ENCODE measurements at places on chromosomes 11 and 22.

- no peak for DNase-seq
These were observed 159.3 kb upstream of the B3GAT1 start for GRCh38 chr11:134571301-134571700.

DNA sequence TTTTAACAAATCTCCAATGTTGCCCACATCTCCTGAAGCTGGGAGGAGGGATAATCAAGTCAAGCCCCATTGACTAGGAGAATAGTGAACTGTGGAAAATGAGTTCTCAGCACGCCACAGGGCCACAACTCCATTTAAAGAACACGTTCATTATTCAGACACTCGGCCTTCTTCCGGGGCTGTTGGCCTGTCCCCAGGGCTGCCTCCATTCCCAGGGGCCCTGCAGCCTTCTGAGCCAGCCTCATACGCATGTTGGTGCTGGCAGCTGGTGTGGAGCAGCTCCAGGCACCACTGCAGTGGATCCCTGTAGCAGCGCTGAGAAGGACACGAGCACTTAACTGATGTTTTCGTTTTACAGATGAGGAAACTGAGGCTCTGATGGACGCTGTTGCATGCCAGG, 87.5 kb upstream of the RCN1 start:
- no peak for DNase-seq

DNA sequence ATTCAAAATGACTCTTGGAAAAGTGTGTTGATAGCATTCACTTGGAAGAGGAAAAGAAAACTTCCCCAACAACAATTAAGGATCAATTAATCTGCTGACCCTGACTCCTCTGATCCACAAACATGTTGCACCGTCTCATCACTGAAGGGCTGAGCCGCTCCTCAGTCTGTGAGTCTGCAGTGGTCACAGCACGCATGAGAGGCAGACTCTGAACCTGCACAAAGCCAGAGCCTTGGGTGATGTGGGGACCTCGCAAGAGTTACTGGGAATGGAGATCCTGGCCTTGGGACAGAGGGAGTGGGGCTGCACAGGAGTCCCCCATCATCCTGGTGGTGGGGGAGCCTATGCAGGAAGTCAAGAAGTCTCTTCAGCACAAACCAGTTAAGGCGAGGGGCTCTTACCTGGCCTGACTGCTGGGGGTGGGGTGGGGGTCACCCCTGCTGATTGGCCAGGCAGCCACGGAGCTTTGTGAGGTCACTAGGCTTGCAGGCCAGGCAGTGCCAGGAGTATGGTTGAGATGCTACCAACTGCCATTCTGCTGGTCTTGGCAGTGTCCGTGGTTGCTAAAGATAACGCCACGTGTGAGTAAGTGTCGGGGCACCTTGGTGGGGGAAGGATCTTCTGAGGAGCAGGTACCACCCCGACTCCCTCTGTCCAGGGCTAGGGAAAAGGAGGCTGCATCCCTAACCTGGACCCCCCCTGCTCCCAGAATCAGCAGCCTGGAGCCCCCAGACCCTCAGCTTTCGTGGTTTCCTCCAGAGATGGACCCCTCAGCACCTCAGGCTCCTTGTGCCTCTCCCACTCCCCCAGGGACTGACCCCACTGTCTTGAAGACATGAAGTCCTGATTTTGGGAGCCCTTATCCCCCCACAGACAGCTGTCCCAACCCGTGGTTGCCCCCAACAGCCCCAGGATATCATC, at the start of gene ACR:
Gene ACR, plus strand, starts transcription at position 477 of the 921 bp plus-strand sequence. Its CDS starts 32 bp downstream, at position 509.
- no peak for DNase-seq

GRCh38 chr11:15985127-15985859, 371.1 kb downstream of the SOX6 start:
- DNase-seq, result no peak

GRCh38 chr11:133821776-133822175, 23.5 kb downstream of the SPATA19 start:
- DNase-seq, result peak; percentile 60

DNA sequence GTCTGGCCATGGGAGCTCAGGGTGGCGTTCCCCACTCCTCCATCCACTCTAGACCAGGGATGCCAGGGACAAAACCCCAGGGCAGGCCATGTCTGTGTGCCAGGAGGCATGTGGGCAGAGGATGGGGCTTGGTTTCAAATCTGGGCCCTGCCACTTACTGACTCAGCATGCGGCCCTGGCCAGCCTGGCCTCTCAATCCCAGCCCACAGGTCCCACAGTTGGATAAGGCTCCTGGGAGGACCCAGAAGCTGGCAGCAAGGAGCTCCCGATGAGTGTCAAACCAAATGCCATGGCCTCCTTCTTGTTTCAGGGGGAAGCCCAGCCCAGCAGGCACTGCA, 1290.4 kb downstream of the BRD1 start:
- peak; percentile 49 for DNase-seq

GRCh38 chr11:111846636-111847035, 24.7 kb downstream of the ALG9 start:
- DNase-seq, result no peak

DNA sequence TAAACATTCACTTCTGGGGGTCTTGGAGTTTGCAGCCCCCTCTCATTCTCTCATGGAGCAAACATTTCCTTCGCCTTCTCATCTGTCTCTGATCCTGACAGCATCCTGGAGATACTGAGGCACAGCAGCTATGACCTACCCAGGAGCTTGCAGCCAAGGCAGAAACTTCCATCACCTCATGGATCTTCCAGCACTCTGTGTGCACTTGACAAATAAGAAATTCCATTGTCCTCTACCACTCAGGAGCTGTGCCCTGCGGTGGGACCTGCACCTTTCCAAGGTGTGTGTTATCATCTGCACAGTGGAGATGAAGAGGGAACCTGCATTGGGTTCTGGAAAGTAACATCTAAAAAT, 49.1 kb downstream of the GGTLC2 start:
- DNase-seq, result no peak

- DNase-seq, result no peak
These were observed 13.7 kb upstream of the CSNK2A3 start for GRCh38 chr11:11366793-11367192.

GRCh38 chr22:42768385-42769035, 47.8 kb upstream of the A4GALT start:
- DNase-seq, result no peak

- no peak for DNase-seq
These were observed 1.5 kb downstream of the SLC43A1 start for GRCh38 chr11:57513911-57514537.

- no peak for DNase-seq
These were observed 97.2 kb upstream of the CEP126 start for GRCh38 chr11:101817581-101817980.

DNA sequence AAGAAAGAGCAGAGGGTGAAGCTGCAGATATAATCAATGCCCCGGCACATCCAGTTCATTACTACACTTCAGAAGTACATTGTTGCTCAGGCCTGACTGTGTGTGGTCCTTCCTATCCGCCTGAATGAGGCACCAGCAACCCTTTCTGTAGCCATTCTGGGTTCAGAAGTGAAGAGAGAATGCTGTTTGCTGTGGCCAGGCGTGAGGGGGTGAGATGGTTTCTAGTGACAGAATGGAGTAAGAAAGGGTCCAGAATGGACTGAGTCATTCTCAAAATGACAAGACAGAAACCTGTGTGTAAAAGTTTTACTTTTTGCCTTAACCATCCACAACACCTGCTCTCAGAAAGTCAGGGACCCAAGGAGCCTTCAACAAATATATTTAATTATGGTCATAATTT, 334.8 kb downstream of the GUCY1A2 start:
- no peak for DNase-seq

DNA sequence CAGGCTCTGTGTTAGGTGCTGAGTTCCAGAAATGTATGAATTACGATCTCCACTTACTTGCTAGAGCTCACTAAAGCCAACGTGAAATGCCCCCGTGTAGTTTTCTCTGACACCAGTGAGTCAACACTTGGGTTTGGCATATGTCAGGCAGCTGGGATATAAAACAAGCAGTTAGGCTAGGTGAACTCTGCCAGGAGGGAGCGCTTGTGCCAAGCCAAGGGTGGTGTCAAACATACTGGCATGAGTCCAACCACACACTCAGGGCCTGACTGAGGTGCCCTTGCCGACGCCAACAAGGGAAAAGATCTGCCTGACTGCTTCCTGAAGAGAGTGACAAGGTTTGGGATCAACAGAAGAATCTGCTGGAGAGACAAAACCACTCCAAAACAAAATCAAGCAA, 167.8 kb upstream of the NARS2 start:
- peak; percentile 6 for DNase-seq

DNA sequence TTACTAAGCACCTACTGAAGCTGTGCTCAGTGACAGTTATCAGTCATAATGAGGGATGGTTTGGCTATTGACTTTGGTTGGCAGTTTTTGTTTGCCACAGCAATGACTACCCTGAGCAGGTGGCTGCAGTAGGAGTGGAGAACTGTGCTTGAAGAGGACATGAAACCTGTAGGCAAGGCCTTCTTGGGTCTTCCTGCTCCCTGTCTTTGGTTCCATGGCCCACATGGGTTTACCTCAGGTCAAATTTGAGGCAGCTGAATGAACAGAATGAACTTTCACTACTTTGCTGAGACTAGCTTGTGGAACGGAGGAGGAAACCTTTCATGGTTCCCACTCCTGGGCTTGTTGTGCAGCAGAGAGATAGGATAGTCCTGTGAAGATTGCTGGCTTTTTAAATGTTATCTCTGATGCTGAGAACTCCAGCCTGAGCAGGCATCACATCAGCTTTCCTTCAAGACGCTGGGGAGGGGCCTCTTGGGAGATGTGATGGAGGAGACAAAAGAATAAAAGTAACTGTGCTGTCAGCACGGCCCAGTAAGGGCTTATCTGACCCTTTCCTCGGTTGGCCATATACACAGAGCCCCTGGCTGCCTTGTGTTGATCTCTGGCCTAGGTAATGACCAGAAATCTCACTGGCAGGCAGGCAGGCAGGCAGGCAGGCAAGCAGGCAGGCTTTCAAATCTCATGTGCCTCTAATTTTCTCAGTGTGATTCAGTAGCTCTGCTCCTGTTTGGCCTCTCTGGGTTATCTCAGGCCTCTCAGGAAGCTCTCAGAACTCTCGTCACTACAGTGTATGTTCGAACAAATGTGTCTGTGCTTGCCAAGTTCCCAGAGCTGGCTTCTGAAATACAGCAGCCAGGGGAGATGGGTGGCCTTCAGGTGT, 12.0 kb downstream of the STIM1 start:
- DNase-seq, result no peak

DNA sequence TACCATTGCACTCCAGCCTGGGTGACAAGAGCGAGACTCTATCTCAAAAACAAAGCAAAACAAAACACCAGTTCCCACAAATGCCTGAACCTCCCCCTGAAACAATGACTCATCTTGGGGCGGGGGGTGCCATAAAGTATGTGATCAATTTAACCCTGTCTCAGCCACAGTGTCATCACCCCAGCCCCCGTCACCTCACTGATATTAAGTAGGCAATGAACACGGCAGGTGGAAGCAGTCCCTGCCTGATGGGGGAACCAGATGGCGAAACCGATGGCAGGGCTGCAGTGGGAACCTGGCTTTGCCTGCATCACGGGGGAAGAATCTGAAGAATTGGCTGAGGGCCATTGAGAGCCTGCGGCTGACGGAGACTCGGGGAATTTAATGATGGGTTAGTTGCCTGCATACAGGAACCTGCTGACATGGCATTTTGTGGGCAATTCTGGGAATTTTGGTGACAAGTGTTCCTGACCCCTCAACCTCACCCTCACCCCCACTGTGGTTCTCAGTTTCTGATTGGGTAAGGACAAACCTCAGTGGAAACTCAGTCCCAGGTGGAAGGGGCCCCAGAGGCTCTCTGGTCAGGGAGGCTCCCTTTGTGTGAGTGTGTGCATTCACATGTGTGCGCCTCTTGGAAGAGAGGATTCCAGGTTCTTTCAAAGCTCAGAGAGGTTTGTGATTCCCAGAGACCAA, 39.1 kb upstream of the SHISAL1 start:
- DNase-seq, result no peak

GRCh38 chr11:61082931-61083531, 19.3 kb upstream of the CD5 start:
- DNase-seq, result no peak

GRCh38 chr11:58227956-58228615, 632 bp downstream of the OR10Q1 start:
- DNase-seq, result no peak

DNA sequence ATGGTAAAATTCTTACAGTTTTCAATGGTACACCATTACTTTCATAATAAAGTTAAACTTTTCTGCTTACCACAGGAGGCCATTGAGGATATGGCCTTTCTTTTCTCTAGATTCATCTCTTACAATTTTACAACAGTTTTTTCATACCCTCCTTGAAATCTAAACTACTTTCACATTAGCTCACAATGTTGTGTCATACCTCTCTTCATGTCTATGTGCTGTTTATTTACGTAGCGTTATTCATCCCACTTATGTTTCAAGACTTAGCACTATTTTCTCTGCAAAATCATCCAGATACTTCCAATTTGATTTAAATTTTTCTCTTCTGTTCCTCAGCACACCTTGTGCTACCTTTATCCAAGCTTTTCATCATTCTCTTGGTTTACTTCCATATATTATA, 123.3 kb downstream of the METTL15 start:
- no peak for DNase-seq

- DNase-seq, result no peak
These were observed 29.4 kb downstream of the GRIK4 start for GRCh38 chr11:120540744-120541465.

DNA sequence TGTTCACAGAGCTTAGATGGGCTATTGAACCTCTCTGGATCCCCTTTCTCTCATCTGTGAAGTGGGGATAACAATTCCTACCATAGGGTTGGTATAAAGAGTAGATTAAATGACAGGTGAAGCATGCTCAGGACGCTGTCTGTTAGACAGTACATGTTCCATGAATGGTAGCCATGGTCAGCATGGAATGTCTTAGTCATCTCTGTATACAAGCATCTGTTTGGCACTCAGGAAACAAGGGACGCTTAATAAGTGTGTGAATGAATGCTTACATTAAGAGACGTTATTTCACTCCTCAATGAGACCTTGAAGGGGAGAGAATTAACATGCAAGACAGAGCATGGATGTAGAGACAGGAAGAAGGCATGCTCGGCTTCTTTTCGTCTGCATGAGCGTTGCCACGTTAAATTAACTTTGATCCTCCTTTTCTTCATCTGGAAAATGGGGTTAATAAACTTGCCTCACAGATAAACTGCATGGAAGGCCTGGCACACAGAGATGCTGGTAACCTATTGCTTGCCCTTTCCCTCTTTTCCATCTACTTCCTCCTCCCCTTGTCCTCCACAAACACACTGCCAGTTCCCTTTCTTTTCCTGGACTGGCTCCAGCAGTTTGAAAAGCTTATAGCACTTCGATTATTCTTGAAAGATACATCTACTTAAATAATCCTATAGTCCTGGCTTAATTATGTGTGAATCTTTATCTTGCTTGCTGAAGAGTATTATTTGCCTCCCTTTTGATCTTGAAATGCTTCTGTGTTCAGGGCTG, 267.2 kb upstream of the MTNR1B start:
- DNase-seq, result no peak

All from globus pallidus (tissue), 1 donor.